Left cardiac atrium (tissue), 4 donors: ENCODE measurements at places on chromosomes 16 and 17. TPM values are rescaled to one million over a fixed set of nuclear protein-coding genes. Genes with fewer than 3 reads are reported as not detected.
A peak's percentile ranks its signal among the peaks of the same experiment; 100 is the strongest.

GRCh38 chr16:71788578-71788977 lies 20.1 kb downstream of the AP1G1 start:
- no peak for DNase-seq

The TBC1D3 gene
- total RNA-seq = not detected

DNA sequence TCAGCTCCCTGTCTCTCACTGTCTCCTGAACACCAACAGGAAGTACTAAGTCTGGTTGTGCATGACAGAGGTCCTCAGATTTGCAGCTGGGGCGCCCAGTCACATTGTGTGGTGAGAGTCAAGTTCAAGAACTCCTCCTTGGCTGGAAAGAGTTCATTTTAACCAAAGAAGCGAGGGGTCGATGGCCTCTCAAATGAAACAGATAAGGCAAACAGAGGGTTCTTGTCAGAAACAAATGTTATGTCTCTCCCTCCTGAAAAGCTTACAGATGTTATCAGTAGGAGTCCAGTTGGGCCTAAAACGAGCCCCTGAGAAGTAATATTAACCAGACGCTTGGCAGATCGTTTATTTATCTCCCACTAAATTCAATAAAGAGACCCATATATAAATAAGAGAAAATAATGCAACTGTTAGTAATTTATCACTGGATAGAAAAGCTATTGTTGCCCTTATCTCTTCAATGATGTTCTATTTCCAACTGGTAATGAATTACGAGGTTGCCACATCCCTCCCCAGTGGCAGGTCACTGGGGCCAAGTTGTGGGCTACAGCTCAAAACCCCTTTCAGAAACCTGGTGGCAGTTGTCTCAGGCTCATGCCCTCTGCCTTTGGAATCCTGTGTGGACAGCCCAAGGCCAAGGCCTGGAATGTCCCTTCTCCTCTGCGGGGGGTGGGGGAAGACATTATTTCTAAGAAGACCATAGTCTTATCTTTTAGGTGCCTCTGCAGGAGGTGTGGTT lies 307.5 kb upstream of the DYNLRB2 start:
- DNase-seq = no peak

GRCh38 chr17:38663125-38663751 lies 11.5 kb downstream of the EPOP start:
- peak; percentile 47 for DNase-seq

- no peak for DNase-seq
Measured at GRCh38 chr16:56672761-56673536, 3.3 kb downstream of the MT1H start.

The PNMT gene
- 11.2 TPM for total RNA-seq

The ZNF276 gene
- total RNA-seq = 18.2 TPM

The NUTF2 gene
- total RNA-seq = 73.9 TPM

GRCh38 chr17:81822996-81823819 lies 9.9 kb downstream of the MCRIP1 start:
- DNase-seq = no peak

The HS3ST2 gene
- total RNA-seq = 3.8 TPM

The PRSS53 gene
- total RNA-seq = 0.71 TPM

GRCh38 chr16:22374311-22375116 lies at the start of gene CDR2:
Gene CDR2 (minus strand): TSS chr16:22374619. CDS start chr16:22374309, 310 bp downstream.
- peak; percentile 99 for DNase-seq

DNA sequence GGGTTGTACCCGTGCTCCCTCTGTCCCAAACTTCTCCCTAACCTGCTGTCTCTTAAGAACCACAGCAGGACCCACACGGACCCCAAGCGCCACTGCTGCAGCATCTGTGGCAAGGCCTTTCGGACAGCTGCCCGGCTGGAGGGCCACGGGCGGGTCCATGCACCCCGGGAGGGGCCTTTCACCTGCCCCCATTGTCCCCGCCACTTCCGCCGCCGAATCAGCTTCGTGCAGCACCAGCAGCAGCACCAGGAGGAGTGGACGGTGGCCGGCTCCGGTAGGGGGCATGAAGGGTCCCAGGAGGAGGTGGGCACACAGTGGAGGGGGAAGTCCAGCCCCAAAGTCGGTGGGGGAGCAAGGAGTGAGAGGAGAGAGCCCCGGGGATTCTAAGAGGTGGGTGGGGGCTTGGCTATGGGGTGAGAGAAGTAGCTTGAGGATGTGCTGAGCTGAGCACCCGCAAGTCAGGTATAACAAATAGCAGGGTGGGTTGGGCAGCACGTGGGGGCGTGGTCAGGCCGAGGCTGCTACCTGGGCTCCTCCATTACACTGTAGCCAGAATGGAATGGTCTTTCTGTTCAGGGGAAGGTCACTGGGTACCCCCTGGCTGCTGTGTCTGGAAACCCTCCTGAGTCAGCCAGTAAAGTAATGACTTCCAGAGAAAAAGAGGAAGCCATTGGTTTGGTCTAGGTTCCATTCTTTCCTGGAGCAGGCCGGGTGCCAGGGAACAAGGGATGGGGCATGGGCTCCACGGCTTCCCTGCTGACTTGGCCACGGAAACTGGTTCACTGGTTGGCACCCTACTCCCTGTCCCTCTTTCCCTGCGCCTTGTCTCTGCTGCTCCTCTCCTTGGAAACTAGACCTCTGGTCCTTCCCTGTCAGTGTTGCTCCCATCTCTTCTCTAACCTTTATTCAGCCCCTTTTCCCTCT lies 7.1 kb downstream of the PRSS53 start:
- no peak for DNase-seq

The TBC1D28 gene
- not detected for total RNA-seq

GRCh38 chr16:49095539-49095938 lies 186.1 kb downstream of the CBLN1 start:
- DNase-seq = no peak

DNA sequence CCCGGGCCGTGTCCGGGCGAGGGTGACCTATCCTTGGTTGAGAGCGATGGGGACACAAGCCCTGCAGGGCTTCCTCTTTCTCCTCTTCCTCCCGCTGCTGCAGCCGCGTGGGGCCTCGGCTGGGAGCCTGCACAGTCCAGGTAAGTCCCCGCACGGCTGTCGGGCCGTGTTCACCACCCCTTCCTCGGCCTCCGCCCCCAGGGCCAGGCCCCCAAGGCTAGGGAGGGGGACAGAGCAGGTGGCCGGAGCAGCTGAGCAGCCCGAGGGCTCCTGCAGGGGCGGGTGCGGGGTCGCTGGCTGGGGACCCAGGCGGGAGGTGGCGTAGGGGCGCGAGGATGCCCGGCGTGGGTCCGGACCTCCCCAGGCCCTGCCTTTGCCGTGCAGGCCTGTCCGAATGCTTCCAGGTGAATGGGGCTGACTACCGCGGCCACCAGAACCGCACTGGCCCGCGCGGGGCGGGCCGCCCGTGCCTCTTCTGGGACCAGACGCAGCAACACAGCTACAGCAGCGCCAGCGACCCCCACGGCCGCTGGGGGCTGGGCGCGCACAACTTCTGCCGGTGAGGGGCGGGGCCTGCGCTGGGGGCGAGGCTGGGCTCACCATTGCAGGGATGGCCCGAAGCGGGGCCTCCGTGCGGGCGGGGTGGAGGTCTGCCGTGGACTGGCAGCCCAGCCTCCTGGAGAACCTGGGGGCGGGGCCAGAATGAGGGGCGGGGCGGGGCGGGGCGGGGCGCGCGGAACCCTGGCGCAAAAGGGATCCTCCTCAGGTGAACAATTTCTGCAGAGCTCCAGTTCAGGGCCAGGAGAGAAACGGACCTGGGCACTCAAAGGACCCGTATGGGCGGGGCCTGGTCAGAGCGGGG lies 631 bp downstream of the KREMEN2 start:
- no peak for DNase-seq

The SLC47A1 gene
- 1.4 TPM for total RNA-seq

GRCh38 chr16:87325423-87325858 lies 8.2 kb upstream of the C16orf95 start:
- DNase-seq = no peak

DNA sequence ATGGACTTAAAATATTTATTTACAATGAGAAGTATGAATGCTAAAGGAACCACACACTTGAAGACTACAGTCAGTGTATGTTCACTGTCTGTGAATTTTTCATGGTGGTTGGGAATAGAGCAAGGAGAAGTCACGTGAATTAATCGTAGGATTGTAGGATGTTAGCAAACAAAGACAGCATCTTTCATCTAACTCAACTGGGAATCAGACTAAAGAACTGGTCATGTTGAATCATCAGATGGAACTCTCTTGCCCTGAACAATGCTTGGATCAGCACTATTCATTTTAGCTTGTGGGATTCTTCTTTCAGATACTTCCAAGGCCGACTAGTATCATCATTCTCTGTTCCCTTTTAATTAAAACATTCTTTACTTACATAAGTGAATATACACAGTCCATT lies 18.1 kb downstream of the KCNJ2 start:
- no peak for DNase-seq

- no peak for DNase-seq
Measured at GRCh38 chr17:63344383-63344782, 101.7 kb downstream of the CYB561 start.

DNA sequence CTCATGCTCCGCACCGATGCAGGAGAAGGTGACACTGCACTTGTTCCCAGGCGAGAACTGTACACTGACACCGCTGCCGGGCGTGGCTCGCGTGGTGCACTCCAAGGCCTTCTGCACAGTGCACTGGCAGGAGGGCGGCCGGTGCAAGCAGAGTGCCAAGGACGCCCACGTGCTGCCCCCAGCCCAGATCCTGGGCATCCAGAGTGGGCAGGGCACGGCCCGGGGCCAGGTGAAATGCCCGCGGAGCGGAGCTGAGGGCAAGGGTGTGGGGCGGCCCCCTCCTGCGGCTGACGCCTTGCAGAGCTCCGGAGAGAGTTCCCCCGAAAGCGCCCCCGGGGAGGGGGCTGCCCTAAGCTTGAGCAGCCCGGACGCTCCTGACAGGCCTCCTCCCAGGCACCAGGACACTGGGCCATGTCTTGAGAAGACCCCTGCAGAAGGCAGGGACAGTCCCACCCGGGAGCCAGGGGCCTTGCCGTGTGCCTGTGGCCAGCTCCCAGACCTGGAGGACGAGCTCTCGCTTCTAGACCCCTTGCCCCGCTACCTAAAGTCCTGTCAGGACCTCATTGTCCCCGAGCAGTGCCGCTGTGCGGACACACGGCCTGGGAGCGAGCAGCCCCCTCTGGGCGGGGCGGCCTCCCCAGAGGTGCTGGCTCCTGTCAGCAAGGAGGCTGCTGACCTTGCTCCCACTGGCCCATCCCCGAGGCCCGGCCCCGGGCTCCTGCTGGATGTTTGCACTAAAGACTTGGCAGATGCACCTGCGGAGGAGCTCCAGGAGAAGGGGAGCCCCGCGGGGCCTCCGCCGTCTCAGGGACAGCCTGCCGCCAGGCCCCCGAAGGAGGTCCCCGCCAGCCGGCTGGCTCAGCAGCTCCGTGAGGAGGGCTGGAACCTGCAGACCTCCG lies 21.9 kb upstream of the JPT2 start:
- DNase-seq = no peak

The BANP gene
- total RNA-seq = 13.9 TPM

- DNase-seq = no peak
Measured at GRCh38 chr17:69961501-69962145, 113.4 kb upstream of the KCNJ16 start.

DNA sequence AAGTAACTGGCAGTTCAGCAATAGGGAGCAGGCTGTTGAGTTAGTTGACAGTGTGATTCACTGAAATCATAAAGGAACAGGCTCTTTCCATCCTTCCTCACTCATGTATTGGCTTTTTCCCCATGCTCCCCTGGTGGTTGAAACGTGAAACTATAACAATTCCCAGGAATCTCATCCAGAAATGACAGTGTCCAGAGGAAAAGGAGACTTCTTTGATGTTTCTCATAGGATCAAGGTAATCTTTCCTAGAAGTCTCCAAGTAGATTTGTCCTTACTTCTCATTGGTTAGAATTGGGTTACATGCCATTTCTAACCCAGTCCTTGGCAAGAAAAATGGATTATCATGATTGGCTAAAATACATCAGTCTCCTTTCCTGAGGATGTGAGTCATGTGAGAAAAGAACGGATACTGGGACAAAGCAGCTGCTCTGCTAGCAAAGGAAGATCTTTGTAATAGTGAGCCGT lies 14.4 kb downstream of the TTC19 start:
- DNase-seq = no peak

The GAN gene
- 13.1 TPM for total RNA-seq

The GLYR1 gene
- 78.2 TPM for total RNA-seq

- no peak for DNase-seq
Measured at GRCh38 chr17:75133001-75133400, 1.5 kb upstream of the NT5C start.

The RNF222 gene
- total RNA-seq = not detected

DNA sequence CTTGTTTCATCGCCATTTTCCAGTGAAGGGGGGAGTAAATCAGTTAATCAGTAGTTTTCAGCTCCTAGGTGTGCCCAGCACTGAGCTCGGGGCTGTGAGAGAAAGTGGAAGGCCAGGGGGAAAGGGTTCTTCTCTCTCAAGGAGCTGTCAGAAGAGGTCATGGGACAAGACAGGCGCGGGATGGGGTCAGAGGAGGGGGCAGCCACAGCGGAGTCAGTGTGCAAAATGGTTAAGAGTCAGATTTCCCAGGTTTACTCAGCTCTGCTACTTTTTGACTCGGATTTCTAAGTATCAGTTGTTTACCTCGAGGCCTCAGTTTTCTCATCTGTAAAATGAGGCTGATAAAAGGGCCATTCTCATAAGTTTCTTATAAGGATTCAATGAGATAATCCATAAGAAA lies 4.3 kb upstream of the XYLT1 start:
- no peak for DNase-seq

The HS3ST3A1 gene
- total RNA-seq = 0.16 TPM

The MTHFSD gene
- 10.3 TPM for total RNA-seq

GRCh38 chr16:12157517-12158093 lies 181.1 kb downstream of the SNX29 start:
- no peak for DNase-seq

- DNase-seq = peak; percentile 77
Measured at GRCh38 chr17:71975331-71975801, 145.5 kb upstream of the SOX9 start.

DNA sequence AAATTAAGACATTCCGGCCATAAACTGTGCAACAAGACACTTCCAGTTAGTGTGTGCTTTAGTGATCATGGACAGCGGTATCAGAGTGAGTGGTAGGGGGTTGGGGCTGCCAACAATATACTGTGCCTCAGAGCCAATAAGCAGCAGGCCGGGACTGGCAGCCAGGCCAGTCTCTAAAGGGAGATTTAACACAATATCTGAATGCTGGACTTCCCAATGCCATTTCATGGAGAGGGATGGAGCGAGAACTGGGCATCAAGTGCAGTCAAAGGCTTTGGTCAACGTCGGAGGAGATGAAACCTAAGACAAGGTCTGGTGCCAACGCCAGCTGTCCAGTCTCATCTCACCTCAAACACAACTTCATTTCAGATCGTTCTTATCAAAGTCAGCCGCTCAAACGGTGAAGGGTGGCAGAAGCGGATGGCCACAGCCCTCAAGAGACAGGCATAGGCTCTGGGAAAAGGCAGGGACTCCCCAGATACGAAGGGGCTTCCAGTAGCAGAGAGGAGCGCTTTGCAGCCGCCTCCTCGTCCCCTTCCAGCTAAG lies 935 bp downstream of the USP32 start:
- DNase-seq = peak; percentile 28

- no peak for DNase-seq
Measured at GRCh38 chr17:80646328-80646727, 101.7 kb downstream of the RPTOR start.

The CBFA2T3 gene
- 6.5 TPM for total RNA-seq

The UNC13D gene
- total RNA-seq = 34.0 TPM
